CD4-positive, alpha-beta T cell (primary cell): ENCODE measurements at places on chromosomes 2 and 18.

DNA sequence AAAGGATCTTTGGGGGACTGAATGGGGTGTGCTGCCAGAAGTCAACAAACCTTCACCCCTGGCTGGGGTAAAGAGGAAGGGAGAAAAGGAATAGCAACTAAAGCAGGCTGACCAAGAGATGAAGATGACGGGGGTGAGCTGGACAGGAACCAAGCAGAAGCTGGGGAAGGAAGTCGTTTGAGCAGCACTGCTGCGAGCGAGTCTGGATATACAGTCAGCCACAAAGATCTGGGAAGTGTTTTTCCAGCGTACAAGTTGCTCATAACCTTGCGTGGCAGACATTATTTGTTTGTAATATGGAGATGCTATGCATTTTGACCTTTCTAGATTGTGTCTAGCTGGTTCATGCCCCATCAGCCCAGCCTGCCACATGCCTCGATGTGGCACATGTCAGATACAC, 71.2 kb downstream of the EIF2AK3 start:
- DNase-seq: no peak

- no peak for DNase-seq
Measured at GRCh38 chr2:61910603-61911002, 5.1 kb downstream of the COMMD1 start.

DNA sequence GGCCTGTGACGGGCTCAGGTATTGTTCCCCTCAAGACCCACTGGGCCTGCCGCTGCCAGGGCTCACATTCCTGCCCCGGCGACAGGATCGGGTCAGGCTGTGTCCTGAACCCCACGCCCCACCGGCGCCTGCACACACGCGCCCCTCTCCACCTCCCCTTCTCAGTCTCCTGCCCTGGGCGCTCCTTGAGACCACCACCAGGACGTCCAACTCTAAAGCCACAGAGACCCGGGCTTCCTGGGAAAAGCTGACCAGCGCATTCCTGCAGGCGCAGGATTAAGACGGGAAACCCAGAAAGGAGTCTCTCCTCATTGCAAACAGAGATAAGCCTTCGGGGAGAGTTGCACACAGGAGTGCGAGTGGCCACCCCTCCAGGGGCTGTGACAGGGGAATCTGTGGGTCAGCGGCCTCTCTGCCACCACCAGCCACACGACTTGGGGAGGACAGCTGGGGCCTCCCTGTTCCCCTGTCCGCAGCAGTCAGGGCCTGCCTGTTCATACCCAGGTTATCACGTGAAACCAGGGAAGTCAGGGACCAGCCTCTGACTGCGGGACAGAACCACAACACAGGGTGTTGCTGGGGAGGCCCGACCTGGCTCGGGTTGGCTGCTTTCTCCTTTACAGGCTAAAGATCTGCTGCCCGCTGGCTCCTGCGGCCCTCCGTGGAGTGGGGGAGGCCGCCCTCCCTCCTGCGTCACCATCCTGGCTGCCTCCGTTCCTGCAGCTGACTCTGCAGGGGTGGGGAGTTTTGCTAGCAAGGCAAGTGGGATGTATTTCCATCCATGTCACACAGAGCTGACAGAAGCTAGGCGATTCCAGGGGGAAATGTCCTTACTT, 88.8 kb downstream of the ZCCHC2 start:
- no peak for DNase-seq

- no peak for DNase-seq
Measured at GRCh38 chr2:217225596-217225995, 365.7 kb upstream of the TNP1 start.

GRCh38 chr2:153543635-153544071, 65.1 kb upstream of the RPRM start:
- no peak for DNase-seq

DNA sequence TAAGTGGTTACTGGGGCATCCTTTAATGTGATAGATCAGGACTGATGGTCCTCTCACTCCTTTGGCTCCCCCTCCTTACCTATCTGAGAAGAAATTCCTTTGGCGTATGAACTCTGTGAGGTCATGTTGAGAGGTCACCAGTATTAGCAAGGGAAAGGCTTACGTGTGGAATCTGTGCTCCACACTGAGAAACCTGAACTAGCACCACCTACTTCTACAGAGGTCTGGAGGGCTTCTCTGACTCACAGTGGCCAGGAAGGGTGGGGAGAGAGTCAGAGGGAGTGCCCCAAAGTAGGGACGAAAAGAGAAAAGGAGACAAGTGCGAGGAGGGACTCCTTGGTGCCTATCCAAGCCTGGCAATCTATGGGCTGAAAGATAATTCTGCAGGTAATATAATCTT, 348.6 kb downstream of the TNS1 start:
- no peak for DNase-seq

- DNase-seq: no peak
Measured at GRCh38 chr2:38192976-38193375, 117.0 kb upstream of the CYP1B1 start.
